ENCODE measurements at places on chromosomes 2 and 18.

DNA sequence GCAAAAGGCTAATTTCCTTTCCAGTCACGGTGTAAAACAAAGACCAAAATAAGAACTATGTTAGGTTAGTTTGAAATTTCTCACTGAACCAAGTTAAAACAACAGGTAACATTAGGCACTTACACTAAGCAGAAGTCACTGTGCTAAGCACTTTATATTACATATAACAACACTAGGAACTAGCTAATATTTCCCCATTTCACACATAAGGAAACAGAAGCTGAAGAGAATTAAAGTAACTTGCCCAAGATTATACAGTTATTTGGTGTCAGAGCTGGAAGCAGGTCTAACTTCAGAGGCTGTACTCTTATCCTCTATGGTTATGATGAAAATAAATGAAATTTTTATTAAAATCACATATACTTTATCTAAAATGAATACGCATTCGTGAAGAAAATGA is 5.9 kb downstream of the ITSN2 start:
- DNase-seq = no peak

- no peak for DNase-seq
Observed at GRCh38 chr18:54127759-54128378, 96.6 kb downstream of the MBD2 start.

DNA sequence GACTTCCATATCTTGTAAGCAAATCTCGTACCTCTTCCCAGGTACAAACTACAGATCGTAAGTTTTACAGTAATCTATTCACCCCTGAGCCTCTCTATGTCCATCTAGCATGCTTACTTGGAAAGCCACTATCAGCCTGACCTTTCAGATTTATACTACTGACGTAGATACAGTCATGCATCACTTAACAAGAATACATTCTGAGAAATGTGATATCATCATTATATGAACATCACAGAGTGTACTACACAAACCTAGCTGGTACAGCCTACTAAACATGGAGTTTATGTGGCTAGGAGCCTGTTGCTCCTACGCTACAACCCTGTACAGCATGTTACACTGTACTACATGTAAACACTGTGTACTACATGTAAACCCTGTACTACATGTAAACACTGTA is 293.2 kb upstream of the ZNF804A start:
- DNase-seq = no peak

DNA sequence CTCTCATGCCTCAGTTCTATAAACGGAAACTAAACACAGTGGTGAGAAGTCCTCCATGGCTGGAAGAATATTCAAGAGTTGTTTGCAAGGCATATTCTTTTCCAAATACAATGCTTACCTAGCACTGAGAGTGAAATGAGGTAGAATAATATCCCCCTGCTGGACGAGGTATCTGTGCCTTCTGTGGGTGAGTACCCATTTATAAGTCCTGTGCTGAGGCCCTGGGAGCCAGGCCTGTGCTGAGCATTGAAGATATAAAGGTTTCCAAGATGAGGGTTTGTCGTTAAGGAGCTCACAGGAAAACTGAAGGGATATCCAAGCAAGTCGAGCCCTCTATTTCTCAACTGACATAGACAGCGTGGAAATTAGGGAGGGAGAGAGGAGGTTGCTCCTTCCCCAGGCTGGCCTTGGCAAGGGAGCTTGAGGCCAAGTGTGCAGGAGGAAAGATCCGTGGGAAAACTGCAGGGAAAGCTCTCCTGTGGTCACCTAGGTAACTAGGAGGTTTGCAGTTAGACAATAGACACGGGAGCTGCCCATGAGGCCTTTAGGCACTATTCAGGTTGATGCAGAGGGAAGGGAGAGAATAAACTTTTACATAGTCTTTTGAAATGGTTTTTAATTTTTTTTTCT is 17.6 kb downstream of the PTPRM start:
- DNase-seq = no peak

DNA sequence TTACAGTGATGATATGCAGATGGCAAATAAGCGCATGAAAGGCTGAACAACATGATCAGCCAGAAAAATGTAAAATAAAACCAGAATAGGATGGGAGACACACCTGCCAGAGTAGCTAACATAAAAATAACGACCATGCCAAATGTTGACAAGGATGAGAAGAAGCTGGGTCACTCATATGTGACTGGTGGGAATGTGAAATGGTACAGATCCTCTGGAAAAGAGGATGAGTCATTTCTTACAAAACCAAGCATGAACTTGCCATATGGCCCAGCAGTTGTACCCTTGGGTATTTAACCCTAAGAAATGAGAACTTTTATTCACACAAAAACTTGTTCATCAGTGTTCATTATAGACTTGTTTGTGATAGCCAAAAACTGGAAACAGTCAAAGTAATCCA is 143.8 kb downstream of the SH3BP4 start:
- DNase-seq = no peak

DNA sequence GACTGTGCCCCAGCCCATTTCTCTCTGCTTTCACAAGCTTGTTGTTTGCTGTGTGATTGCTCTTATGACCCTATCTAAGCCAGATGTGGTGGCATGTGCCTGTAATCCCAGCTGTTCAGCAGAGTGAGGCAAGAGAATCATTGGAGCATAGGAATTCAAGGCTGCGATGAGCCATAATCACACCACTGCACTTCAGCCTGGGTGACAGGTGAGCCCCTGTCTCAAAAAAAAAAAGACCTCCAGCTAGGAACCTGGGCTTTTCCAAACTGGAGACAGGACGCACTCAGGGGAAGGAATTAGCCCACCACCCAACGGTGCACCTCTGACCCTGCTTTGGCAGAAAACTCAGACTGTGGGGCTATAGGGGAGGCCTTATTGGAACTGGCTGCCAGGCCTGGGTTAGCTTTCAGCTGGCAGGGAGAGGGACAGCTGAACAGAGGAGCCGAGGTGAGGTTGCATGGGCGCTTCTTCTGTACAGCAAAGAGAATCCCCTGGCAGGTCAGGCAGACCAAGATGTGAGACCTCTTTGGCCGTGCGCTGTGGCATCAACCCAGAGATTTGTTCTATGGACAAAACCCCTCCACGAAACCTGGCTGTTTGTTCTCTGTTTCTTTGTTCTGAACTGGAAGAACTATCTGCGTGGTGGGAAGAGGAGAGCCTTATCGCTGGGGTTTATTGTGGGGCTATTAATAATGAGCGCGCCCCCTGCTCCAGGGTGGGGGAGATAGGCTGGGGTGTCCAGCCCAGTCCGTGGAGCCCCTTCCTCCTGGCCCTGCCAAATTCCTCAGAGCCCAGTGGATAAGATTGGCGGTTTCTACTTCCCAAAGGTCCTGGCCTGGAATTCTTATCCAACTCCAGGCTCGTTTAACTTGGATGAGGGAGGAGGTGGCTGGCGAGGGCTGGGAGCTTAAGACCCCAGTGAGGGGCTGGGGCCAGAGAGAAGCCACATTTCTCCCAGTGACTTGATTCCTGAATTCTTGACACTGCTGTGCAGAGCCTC is 38.8 kb upstream of the SMAD7 start:
- DNase-seq = no peak

DNA sequence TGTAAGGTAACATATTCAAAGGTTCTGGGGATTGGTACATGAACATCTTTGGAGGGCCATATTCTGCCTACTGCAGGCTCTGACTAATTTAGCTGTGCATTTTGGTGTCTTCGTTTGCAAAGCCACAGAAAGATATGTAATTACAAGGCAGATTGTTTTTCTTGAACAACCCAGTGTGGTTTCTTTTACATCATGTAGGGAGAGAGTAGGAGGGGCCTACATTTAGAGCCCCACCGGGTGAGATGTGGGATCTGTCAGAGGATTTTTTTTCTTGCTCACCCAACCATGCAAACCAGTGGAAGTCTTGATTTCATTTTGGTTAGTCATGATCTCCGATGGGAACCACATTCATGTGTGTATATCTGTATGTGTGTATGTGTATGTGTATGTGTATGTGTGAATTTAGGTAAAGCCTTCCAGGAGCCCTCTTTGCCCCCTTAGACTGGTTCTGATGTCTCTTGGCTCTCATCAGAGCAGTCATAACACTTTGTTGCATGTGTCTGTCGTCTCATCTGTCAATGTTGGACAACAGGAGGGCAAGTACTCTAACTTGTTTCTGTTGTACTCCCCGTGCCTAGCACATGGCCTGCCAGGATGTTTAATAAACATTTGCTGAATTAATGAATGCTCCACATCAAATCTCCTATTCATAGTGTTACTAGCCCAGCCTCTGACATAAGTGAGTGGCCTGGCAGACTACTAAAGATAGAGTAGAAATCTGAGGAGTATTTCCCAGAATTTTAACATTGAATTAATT is 239.9 kb downstream of the MTX2 start:
- no peak for DNase-seq

- no peak for DNase-seq
Observed at GRCh38 chr2:191933307-191934105, 86.6 kb upstream of the CAVIN2 start.

GRCh38 chr2:54716375-54716774 is 7.1 kb upstream of the EML6 start:
- DNase-seq = no peak

- no peak for DNase-seq
Observed at GRCh38 chr2:11827547-11827946, 81.1 kb downstream of the LPIN1 start.

- no peak for DNase-seq
Observed at GRCh38 chr2:207905546-207905945, 119.8 kb downstream of the PLEKHM3 start.

GRCh38 chr2:82279367-82279766 is 1974.8 kb upstream of the LRRTM1 start:
- DNase-seq = no peak

GRCh38 chr2:203623096-203623495 is 83.3 kb upstream of the CD28 start:
- DNase-seq = no peak

DNA sequence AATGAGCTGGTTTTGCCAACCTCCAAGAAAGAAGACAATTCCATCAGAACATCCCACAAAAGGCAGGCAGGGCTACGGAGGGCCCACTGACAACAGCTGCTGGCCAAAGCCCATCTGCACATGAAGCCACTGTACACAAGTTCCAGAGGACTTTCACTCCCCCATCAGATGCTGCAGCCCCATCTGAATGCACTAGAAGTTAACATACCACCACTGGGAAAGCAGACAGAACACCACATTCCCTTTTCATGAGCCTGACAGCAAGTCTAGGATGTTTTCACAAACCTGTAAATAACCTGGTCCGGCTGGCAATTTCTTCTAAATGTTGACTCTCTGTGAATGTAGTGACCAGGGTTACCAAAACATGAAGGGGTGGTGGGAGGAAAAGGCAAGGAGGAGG is 41.5 kb downstream of the CCBE1 start:
- DNase-seq = no peak

DNA sequence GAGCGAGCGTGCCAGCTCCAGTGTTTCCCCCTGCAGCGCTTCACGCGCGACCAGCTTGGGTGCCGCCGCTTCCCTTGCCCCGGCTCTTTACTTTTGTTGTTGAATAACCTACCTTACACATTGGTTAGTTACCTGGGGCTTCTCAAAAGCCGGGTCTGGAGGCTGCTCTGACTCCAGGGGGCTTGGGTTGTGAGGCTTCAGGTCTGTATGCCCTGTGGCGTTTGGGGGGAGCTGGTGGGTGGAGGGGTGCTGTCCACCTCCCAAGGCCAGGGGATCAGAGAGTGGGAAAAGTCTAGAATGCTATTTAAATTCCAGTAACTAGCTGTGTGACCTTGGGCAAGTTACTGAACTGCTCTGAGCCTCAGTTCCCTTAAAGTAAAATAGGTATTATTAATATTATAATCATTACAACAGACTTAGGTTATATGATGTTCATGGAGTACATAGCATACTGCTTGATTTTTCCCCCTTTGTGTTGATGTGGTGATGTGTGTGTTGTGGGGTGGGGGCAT is 770 bp downstream of the LYPD6B start:
- no peak for DNase-seq

- no peak for DNase-seq
Observed at GRCh38 chr2:198337368-198337767, 533.0 kb downstream of the PLCL1 start.

DNA sequence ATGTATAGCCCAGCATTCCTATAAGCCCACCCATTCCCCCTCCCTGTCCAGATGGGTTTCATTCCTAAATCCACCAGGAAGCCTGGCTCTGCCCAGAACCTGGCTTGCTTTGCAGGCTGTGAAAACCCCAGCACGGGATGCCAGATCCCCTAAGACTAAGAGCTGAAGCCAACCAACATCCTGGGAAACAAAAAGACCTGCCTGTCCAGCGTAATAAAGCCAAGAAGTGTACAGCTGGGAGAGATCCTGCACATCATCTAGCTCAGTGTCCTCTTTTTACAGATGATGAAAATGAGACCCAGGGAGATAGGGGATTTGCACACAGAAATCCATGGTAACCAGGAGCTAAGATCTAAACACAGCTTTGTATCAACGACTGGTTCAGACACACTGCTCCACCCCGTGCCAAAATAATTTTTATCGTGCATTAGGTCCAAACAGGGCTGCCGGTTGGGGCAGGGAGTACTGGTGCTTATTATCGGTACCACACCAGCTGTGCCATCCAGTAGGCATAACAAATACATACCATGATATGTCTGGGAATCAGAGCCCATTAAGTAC is 2.9 kb downstream of the RND3 start:
- DNase-seq = no peak

GRCh38 chr2:109057686-109058085 is 68.7 kb upstream of the EDAR start:
- no peak for DNase-seq

DNA sequence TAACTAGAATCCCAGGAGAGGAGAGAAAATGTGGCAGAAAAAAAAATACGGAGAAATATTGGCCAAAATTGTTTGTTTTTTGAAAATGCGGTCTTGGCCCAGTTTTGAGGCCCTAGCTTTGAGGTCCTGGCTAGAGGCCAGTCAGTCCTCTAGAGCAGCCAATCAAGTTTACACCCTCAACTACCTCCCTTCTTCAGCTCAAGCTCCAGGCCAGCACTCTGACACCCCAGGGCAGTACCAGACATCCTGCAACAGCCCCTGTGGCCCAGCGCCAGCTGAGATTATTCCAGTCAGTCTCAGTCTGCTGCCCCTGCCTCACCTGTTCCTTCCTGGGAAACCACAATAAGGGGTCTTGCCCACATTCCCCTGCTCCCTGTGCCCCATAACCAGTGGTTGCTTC is 107.7 kb downstream of the UGGT1 start:
- no peak for DNase-seq

GRCh38 chr18:30971338-30971956 is 71.1 kb downstream of the DSC3 start:
- DNase-seq = no peak

DNA sequence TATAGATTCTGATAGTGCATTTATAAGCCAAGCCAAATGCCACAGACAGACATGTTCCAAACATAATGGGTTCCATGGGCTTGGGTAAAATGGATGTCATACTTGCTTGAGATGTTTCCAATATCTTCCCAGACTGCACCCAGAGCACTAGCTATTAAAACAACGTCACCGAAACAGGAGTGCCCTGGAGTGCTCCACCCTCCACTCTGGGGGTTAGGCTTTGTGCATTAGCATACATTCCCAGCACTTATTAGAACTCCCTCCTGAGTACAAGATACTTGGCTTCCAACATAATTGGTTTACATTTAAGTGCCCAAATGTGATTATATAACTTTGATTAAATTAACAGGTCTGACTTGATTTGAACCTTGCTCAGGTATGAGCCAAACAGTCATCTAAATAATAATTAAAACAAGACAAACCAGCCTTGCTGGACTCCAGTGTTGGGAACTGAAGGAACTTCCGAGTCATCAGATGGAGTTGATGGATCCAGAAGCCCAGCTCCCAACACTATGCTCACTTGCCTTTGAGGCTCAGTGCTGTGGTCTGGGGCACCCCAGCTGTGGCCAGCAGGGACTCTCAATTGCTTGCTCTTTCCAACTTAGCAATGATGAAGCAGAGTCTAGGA is 60.5 kb upstream of the LGALSL start:
- no peak for DNase-seq
